ENCODE measurements at places on chromosomes 2 and 18.

- DNase-seq, result no peak
Observed at GRCh38 chr2:20672201-20672951, 5.4 kb downstream of the GDF7 start.

DNA sequence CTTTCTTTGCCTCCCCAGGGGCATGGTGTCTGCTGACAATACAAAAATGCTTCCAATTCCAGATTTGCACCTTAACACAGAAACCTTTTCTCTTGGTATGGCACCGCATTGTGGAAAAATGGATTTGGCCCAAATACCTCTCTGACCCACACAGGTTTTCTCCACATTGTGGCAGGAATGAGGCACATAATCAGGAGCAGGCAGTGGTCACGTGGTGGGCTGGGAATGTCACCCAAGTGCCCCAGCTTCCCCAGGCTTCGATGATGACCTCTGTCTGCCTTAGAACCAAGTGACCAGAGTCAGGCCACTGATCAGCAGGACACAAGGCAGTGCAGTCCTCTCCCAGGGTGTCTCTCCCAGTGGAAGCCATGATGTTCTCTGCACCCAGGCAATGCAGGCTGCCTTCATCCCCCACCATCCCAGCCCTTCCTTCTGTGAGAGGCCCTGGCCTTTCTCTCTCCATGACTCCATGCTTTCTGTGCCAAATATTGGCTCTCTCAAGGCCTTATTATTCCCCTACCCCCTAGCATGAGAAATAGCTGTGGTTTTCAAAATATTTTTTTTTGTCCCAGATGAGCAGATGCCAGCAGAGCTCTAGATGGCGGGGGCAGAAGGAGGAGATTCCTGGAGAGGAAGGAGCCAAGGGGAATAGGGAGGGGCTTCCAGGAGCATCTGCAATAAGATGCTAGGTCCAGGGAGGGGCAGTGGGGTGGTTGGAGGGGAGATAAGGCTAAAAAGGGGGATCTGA is 198.9 kb downstream of the ACKR3 start:
- no peak for DNase-seq

- DNase-seq, result no peak
Observed at GRCh38 chr2:25312958-25313710, 28.6 kb downstream of the DNMT3A start.

DNA sequence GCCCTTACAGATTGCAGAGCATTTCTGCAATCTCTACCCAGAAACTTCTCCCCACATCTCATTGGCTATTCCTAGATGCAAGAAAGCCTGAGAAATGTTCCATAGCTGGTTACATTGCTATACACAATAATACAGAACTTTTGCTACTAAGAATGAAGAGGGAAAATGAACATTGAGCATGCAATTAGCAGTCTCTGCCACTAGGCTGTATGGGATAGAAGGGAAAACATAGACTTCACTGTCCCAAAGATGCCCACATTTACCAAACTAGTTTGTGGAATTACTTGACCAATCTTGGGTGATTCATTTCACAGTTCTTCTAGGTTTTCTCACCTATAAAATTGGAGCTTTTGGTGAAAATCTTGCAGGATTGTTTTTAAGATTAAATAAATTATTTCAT is 265.7 kb upstream of the NT5C1B start:
- DNase-seq, result no peak

DNA sequence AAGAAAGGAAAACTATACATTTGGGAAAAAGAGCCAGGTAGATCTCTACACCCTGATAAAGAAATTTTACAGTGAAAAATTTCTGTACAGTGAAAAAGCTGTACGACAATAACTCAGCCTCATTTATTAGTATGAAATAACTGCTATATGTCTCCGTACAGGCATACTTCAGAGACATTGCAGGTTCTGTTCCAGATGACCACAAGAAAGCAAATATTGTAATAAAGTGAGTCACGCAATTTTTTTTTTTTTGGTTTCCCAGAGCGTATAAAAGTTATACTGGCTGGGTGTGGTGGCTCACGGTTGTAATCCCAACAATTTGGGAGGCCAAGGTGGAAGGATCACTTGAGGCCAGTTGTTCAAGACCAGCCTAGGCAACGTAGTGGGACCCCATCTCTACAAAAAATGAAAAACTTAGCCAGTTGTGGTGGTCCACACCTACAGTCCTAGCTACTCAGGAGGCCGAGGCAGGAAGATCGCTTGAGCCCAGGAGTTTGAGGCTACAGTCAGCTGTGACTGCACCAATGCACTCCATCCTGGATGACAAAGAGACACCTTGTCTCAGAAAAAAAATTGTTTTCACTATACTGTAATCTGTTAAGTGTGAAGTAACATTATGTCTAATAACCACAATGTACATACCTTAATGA is 28.2 kb upstream of the AMMECR1L start:
- no peak for DNase-seq

- no peak for DNase-seq
Observed at GRCh38 chr2:189648846-189649509, 12.3 kb upstream of the ASNSD1 start.

DNA sequence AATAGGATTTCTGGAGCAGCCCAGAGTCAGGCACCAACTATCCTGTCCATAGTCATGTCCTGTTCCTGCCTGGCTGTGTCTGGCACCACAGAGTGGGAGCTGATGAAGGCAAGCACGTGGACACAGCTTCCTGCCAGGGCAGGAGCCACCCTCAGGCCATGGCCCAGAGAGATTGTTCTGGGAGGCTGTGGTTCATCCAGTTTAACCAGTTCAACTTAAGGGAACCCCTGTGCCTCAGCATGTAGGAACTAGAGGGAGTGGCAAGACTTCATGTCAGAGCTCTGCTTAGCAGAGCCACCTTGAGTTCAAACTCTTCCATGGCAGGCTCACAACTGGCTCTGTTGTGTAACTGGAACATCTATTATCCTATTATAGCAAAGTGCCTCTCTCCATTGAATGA is 73.2 kb upstream of the NCKAP5 start:
- no peak for DNase-seq

- no peak for DNase-seq
Observed at GRCh38 chr2:228916416-228917090, 354.5 kb downstream of the PID1 start.

GRCh38 chr2:176592216-176592615 is 323.0 kb downstream of the MTX2 start:
- DNase-seq, result no peak

DNA sequence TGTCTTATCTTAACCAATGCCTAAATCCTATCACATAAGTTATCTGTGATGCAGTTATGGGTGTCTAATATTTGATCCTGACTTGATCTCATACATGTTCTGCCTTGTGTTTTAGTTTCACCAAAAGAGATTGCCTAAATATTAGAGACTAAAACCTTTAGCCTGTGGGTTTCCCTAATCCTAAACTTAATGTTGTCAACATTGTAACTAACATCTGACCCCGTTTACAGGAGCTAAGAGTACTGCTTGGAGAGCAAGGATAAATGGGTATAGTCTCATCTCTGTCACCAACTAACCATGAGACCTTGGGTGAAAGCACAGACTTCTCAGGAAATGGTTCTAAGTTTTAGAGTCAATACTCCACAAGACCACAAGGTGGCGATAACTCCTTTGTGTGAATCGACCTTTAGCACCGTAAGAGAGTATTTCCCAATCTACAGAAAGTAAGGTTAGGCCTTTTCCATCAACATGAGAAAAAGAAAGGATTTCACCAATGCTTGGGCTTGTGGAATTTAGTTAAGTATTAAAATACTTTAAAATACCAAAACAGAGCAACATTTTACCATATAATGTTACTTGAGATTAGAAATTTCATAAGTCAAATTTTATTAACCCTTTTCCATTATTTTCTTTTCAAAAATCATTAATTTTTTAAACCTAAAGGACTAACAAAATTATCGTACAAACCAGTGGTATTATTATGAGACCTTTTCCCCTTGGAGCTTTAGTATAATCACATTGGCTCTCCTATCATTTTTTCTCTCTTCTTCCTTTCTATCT is 60.5 kb downstream of the G6PC2 start:
- peak; percentile 25 for DNase-seq

DNA sequence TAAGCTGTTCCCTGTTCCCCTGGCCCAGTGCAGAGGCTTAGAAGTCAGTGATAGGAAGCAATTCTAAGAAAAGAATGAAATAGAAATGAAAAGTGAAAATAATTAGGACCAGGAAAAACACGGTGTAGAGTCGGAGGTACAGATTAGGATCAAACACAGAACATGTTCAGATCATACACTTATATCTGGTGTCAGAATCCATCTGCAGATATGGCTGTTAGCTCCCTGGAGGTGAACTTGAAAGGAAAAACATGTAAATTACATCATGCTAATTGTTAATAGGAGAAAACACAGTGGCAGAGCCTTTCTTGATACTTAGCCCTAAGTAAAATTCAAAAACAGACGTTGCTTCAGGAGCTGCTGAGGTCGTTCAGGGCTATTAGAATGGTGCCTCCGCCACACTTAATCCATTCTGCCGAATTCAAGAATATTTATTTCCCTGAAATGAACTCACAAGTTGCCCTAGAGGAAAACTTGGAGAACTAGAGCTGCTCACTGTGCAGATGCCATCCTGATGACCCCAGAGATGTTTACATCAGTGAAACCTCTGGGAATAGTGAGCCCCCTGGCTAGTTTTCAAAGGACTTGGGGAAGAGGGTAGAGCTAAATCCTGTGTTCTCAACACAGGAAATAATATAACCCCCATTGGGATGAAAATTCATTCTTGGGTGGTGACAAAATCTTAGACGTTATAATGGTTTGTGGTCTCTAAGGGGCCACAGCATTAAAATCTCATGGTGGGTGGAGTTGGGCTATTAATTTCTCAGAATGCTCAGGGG is 27.5 kb downstream of the LPIN1 start:
- no peak for DNase-seq

DNA sequence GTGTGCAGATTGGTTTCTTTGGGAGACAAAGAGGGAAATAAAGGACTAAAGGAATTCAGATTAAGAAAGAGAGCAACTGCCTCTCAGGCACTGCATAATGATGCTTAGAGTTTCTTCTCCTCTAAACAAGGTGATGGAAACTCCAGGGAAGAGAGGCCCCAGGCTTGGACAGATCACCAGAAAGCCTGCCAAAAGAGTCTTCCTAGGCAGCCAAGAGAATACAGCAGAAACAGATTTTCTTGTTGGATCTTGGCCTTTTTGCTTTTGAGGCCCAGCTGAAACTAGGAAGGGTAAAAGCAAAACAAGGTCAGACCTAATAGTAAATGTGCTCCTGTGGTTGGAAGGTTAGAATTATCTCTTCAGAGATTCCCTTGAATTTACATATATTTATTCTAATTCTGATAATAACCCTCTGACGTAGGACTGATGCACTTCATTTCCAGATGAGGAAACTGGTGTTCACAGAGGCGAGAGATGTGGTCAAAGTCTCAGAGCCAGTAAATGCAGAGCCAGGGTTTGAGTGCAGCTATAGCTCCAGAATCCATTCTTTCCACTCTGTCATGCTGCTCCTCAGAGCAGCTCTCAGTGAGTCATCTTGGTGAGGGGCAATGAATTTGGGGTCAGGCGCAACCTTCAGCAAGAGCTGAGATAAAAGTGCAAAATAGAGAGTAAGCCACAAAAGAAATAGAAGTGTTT is 142.3 kb upstream of the FBXO11 start:
- no peak for DNase-seq

DNA sequence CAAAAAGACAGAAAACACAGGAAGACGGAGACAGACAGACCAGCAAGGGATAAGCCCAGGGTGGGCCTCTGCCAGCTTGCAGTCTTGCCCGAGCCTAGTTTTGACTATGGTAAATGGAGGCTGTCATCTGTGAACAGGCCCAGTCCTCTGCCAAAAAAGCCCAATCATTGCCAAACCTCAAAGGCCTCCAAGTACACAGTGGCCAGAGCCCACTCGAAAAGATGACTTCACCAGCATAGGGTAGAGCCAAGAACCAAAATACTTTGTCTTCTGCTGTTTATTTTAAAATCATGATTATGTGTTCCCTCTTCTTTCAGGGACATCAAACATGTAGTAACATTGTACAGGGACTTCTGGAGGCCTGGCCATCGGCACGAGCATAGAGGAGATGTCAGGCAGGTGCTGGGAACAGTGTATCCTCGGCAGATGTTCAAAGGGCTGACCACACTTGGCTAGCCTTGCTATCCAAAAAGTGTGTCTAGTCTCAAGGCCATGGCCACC is 66.0 kb downstream of the TTC32 start:
- DNase-seq, result no peak

DNA sequence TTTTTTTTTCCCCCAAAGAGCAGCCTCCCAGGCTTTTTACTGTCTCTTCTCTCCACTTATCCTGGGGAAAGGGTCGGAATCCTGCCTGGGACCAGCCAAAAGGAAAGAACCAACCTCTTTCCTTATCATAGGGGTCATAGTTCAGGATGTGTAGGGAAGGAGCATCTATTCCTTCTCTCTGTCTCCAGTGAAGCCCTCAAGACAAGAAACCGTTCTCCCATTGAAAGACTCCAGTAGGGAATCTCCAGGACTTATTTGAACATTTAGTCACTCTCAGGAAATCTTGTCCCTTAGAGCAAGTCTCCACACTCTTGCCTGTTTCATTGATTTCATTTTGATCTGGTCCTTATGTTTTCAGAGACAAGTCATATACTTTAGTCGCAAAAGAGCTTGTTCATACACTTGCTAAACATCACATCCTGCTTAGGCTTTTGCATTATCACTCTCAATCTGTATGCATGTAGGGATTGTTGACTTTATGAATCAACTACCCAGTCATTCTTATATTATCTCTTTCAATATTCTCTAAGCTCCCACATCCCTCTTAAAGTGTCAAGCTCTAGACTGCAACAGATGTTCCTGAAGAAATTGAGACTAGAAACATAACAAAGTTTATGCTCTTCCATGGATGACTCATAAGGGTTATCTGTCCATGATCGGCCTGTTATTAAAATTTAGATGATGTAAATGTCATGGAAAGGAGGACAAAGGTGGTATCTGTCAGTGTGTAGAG is 116.2 kb upstream of the ST6GAL2 start:
- DNase-seq, result no peak

DNA sequence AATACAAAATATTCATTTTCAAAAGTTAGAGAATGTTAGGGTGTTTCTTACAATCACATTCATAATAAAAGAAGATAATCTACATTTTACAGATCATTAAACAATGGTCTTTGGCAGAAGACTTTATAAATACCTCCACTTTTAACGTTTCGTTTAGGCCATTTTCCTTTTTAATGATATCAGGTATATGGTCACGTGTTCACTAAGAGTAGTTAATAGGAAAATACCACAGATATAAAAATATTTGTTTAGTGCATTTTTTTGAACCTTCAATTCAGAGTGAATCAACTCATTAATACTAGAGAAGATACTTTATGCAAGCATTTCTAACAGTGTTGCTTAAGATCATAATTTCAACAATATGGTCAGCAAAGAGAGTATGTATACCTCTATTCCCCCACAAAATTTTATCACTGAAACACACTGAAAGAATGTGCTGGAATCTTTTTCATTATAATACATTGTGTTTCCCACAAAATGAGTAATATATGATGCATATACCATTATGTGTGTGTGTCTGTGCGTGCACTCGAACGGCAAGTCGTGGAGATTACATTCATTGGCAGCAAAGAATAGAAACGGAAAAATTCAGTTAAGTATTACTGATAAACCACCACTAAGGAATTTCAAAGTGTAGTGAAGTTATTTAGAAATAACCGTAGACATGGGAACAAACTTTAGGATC is 319.9 kb upstream of the THUMPD2 start:
- DNase-seq, result no peak

- DNase-seq, result no peak
Observed at GRCh38 chr2:28603821-28604220, 108.0 kb downstream of the PLB1 start.

Measured in effector CD4-positive, alpha-beta T cell (primary cell).